A549 treated with ZK216348 at 1 μM for 4 hours (cell line): ENCODE measurements at places on chromosomes 7 and 10. TPM values are rescaled to one million over a fixed set of nuclear protein-coding genes. Genes with fewer than 3 reads are reported as not detected.

CUBN gene
- total RNA-seq = 0.01 to 0.23 TPM (median 0.02 TPM) in 5 replicates

ATP5MK gene
- total RNA-seq = 413 to 657 TPM (median 444 TPM) in 5 replicates

NUTM2E gene
- 0.25 to 0.90 TPM (median 0.31 TPM) in 5 replicates for total RNA-seq

CLDN15 gene
- 6.5 to 14.6 TPM (median 12.5 TPM) in 5 replicates for total RNA-seq

TMEM229A gene
- total RNA-seq = not detected in 5 replicates

GRIFIN gene
- total RNA-seq = not detected in 5 replicates

ALOX5 gene
- 0.16 to 0.35 TPM (median 0.22 TPM) in 5 replicates for total RNA-seq

MLXIPL gene
- 0.38 to 1.5 TPM (median 0.91 TPM) in 5 replicates for total RNA-seq

SLC26A3 gene
- total RNA-seq = not detected in 5 replicates
